ENCODE measurements at places on chromosomes 3 and 15. TPM values are rescaled to one million over a fixed set of nuclear protein-coding genes. Genes with fewer than 3 reads are reported as not detected.

DNA sequence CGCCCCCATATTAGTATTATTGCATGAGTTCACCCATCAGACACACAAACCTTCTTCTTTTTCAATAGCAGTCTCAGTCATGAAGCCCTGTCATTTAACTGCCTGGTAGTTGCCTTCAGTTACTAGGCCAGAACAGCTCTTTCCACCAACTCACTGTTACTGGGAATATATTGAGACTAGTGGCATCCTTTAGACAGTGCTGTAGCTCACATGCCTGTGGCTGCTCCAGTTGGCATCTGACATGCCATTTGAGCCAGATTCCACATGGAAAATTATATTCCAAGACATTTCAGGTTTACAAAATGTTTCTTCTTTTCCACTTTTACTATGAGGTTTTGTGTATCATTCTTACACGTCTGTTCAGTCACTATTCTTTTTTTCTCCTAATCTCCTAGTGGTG is 146.1 kb downstream of the GHSR start:
- H3K4me1 ChIP-seq, result peaks cover 4% of the 10 kb centered on the region
- H3K4me3 ChIP-seq, result no peak overlapping the region
- peaks cover 4% of the 10 kb centered on the region for H3K36me3 ChIP-seq
- H3K27ac ChIP-seq, result no peak overlapping the region
- DNase-seq, result no peak

The CCR1 gene
- total RNA-seq, result 13.8 TPM

The ANKUB1 gene
- total RNA-seq, result not detected

GRCh38 chr3:55480911-55481743 is 6.0 kb downstream of the WNT5A start:
- no peaks in the 10 kb centered on the region for H3K36me3 ChIP-seq
- no peak overlapping the region for H3K27ac ChIP-seq
- H3K4me3 ChIP-seq, result no peak overlapping the region
- H3K27me3 ChIP-seq, result no peaks in the 10 kb centered on the region
- peak; percentile 49 for DNase-seq

DNA sequence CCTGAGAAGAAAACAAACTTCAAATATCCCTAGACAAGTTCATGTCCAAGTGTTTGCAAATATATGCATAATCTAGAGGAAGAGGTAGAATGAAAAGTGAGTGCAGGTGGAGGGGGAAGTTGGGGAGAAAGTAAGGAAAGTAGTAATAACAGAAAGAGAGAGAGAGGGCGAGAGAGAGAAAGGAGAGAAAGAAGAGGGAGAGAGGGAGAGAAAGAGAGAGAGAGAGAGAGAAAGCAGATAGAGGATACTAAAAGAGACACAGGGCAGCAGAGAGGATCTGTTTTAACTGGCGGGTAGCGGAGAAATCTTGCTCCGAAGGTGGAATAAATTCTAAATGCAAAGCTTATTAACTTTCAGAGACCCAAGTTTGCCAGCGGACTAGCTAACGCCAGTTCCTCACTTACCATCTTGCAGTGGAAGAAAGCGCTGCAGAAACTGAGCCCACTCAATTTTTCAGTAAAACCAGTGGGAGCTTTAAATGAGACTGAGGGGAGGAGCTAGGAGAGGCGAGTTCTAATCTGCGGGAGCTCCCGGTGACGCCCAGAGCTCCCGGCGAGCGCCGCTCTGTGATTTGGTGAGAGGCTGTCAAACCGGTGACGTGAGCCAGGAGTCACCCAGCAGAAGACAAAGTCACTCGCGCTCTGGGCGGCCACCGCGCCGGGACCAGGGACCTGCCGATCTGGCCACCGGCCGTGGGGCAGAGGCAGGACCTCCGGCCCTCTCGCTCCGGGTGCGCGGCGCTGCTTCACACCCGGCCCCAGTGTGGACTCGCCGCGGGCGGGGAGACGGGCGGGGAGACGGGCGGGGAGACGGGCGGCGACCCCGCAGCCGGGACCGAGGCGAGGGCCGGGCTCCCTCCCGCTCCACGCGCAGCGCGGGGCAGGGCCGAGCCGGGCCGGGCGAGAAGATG is at the start of gene GMNC:
Gene GMNC (minus strand): TSS at position 486 of the 910 bp plus-strand sequence. CDS start 79 bp downstream, at position 407.
- no peaks in the 10 kb centered on the region for H3K36me3 ChIP-seq
- peak within 1 kb of the TSS; percentile 47 for H3K4me3 ChIP-seq
- peak within 1 kb of the TSS; percentile 15 for H3K27ac ChIP-seq
- no peaks in the 10 kb centered on the region for H3K27me3 ChIP-seq

The RETNLB gene
- total RNA-seq, result not detected

DNA sequence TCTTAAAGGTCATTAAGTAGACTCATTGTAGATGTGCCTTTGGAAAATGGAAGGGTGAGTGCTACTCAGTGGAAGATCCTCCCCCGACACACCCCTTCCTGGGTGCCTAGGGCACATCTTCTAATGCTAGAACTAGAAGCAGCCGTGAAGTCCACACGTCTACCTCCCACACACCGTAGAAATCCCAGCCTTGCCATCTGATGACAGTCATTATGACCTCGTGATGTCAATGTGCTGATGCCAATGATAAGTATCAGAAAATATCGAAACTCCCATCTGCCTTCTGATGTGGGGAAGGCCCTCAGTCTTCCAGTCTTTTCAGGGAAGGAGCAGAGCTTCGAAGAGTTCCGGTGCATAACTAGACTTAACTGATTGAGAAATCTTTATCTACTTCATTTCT is 282.1 kb upstream of the ROPN1 start:
- H3K36me3 ChIP-seq, result no peaks in the 10 kb centered on the region
- no peak overlapping the region for H3K4me3 ChIP-seq
- no peaks in the 10 kb centered on the region for H3K4me1 ChIP-seq
- no peaks in the 10 kb centered on the region for H3K27me3 ChIP-seq

- H3K4me1 ChIP-seq, result no peaks in the 10 kb centered on the region
- no peak for DNase-seq
Measured at GRCh38 chr3:178244733-178245709, 291.2 kb upstream of the KCNMB2 start.

GRCh38 chr3:196514350-196514716 is 813 bp downstream of the SMCO1 start:
- DNase-seq, result no peak
- no peaks in the 10 kb centered on the region for H3K4me1 ChIP-seq
- no peaks in the 10 kb centered on the region for H3K27me3 ChIP-seq
- no peak overlapping the region for H3K4me3 ChIP-seq
- H3K27ac ChIP-seq, result no peak overlapping the region
- no peaks in the 10 kb centered on the region for H3K36me3 ChIP-seq

DNA sequence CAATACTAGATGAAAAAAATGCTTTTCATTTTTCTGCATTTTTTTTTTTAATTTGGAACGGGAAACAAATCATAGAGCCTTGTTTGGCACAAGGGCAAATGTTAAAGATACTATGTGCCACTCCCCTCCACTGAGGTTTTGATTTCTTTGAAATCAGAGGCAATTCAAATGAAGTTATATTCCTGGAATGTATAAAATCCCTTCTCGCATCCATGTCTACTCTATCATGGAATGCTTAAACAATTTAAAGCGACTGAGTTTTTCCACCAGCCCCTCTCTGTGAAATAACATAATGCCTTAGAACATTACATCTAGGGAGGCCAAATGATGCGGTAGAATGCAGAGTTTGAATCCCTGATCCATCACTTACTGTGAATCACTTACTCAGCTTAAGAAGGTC is 69.7 kb downstream of the FMN1 start:
- H3K36me3 ChIP-seq, result no peaks in the 10 kb centered on the region
- DNase-seq, result no peak
- no peak overlapping the region for H3K27ac ChIP-seq
- H3K4me3 ChIP-seq, result no peak overlapping the region

DNA sequence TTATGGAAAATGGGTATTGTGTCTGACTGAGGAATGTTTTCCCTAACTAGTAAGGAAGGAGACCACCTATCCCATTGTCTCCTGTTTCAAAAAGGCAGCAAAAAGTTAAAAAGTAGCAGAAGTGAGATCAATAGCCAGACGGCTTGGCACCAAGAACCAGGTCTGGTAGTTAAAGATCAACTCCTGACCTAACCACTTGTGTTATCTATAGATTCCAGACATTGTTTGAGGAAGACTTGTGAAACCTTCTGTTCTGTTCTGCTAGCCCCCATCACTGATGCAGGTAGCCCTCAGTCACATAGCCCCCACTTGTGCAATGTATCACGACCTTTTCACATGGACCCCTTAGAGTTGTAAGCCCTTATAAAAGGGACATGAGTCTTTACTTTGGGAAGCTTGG is 46.3 kb upstream of the C2CD4B start:
- DNase-seq, result no peak
- H3K4me1 ChIP-seq, result no peaks in the 10 kb centered on the region
- no peak overlapping the region for H3K4me3 ChIP-seq
- H3K27me3 ChIP-seq, result no peaks in the 10 kb centered on the region
- no peaks in the 10 kb centered on the region for H3K36me3 ChIP-seq

- peaks cover 22% of the 10 kb centered on the region for H3K4me1 ChIP-seq
- DNase-seq, result peak; percentile 84
- H3K36me3 ChIP-seq, result no peaks in the 10 kb centered on the region
- H3K27me3 ChIP-seq, result no peaks in the 10 kb centered on the region
- peak overlapping the region; percentile 45 for H3K27ac ChIP-seq
Measured at GRCh38 chr15:90412356-90413194, 24.5 kb downstream of the IQGAP1 start.

DNA sequence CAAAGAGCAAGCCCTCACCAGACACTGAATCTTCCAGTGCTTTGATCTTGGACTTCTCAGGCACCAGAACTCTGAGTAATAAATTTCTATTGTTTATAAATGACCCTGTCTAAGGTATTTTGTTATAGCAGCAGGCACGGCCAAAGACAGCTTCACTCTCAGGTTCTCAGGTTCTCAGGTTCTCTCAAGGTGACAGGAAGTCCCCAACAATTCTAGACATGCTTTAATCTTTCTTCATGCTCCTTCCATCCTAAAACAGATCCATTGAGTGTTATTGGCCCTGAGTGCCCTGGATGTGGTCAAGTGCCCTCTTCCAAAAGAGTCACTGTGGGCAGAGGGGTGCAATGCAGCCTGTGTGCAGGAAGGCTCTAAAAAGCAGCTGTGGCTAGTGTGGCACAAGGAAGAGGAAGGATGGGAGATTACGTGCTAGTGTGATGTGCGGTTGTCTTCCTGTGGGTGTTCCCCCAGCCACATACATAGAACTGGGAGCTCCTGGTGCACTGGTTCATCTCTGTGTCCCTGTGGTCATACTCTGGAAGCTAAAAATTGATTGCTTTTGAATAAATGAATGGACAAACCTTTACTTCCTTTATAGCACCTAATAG is 11.0 kb upstream of the RAB7A start:
- H3K4me3 ChIP-seq, result no peak overlapping the region
- DNase-seq, result no peak
- no peaks in the 10 kb centered on the region for H3K36me3 ChIP-seq
- no peak overlapping the region for H3K27ac ChIP-seq
- no peaks in the 10 kb centered on the region for H3K27me3 ChIP-seq
- H3K4me1 ChIP-seq, result no peaks in the 10 kb centered on the region

The TKT gene
- 182 TPM for total RNA-seq

DNA sequence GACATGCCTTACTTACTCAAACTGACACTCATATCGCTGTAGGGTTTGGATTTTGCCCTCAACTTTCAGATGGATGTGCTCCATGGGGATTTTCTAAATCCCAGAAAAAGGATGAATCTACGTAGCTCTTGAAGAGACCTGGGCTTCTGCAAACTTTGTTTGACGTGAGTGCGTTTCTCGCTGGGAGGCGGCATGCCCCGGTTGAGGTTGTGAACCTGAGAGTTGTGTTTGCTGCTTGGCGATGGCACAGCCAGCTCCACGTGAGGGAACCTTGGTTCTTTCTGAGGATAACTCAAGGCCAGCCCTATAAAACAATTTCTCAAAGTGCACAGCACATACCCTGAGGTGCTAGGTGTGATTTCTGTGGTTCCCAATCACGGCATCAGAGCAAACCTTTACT is 209.5 kb downstream of the ADAMTS17 start:
- H3K4me1 ChIP-seq, result no peaks in the 10 kb centered on the region
- no peak overlapping the region for H3K27ac ChIP-seq
- no peaks in the 10 kb centered on the region for H3K36me3 ChIP-seq
- no peak for DNase-seq
- H3K4me3 ChIP-seq, result no peak overlapping the region

DNA sequence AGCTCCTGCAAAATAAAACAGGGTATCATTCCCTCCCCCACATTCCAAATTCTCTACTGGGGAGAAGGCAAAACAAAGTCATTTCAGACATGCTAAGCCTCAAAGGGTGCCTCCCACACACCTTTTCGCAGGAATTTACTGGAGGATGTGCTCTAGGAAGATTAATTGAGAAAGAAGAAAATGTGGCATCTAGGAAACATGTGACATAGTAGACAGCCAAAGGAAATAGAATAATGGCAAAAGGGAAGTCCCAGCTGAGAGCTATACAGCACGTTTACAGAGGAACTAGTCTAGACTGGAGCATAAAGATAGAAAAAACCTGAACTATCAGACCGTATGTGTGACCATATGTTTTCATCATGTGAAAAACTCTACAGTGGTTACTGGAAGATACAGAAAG is 58.8 kb upstream of the MELTF start:
- H3K4me1 ChIP-seq, result no peaks in the 10 kb centered on the region
- DNase-seq, result no peak
- H3K4me3 ChIP-seq, result no peak overlapping the region
- H3K27me3 ChIP-seq, result no peaks in the 10 kb centered on the region
- no peak overlapping the region for H3K27ac ChIP-seq

The TGM4 gene
- not detected for total RNA-seq

- no peak for DNase-seq
- H3K27me3 ChIP-seq, result no peaks in the 10 kb centered on the region
- H3K4me3 ChIP-seq, result no peak overlapping the region
- no peaks in the 10 kb centered on the region for H3K4me1 ChIP-seq
Measured at GRCh38 chr3:195453236-195453635, 10.4 kb upstream of the ACAP2 start.

The HDDC3 gene
- 15.5 TPM for total RNA-seq

DNA sequence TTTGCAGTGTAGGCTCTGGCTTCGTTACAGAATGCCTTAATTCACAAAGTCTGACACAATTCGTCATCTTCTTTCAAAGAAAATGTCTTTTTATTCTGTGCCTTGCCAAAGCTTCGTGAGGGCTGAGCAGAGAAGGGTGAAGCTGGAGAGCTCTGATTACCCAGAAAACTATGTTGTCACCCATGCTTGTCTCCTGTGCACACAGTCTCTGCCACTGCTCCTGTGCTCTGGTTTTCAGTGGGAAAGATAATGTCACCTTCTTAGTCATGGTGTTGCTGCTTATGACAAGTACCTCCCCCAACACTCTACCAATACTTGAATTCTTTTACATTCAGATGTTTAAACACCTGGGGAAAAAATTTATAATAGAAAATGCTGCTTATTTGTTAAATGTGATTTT is 509.2 kb upstream of the GRM7 start:
- H3K4me1 ChIP-seq, result no peaks in the 10 kb centered on the region
- H3K4me3 ChIP-seq, result no peak overlapping the region
- no peak for DNase-seq
- H3K27me3 ChIP-seq, result no peaks in the 10 kb centered on the region
- H3K36me3 ChIP-seq, result no peaks in the 10 kb centered on the region

The EXD1 gene
- not detected for total RNA-seq

- no peak for DNase-seq
- H3K4me3 ChIP-seq, result no peak overlapping the region
- H3K27ac ChIP-seq, result no peak overlapping the region
- no peaks in the 10 kb centered on the region for H3K27me3 ChIP-seq
- peaks cover 2% of the 10 kb centered on the region for H3K4me1 ChIP-seq
- no peaks in the 10 kb centered on the region for H3K36me3 ChIP-seq
Measured at GRCh38 chr15:58556028-58556361, 124.2 kb downstream of the LIPC start.

The ZNF106 gene
- total RNA-seq, result 52.0 TPM

- no peak overlapping the region for H3K4me3 ChIP-seq
- no peaks in the 10 kb centered on the region for H3K27me3 ChIP-seq
- H3K4me1 ChIP-seq, result no peaks in the 10 kb centered on the region
Measured at GRCh38 chr15:38996111-38996631, 431.6 kb upstream of the RASGRP1 start.
